HL-60 (cell line): ENCODE measurements at places on chromosomes 7 and 10.

DNA sequence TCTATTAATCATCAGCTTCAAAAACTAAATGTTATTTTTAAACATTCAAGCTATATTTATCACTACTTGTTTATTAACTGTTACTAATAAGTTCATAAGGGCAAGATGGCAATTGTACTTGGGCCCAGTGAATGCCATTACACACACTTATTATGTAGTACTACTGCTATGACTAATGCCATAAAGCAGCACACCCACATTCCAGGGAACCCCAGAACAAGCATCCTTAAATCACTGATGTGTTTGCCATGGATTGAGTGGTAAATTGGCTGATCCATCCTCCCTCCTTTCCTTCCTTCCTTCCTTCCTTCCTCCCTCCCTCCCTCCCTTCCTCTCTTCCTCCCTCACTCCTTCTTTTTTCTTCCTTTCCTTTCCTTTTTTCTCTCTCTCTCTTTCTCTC is 37.4 kb upstream of the RSU1 start:
- no peak for DNase-seq

GRCh38 chr7:92246360-92247101 is 757 bp downstream of the ANKIB1 start:
- no peak for DNase-seq

GRCh38 chr7:52936750-52937149 is 98.7 kb upstream of the POM121L12 start:
- DNase-seq: no peak

- DNase-seq: no peak
Observed at GRCh38 chr7:40772096-40772495, 637.3 kb downstream of the SUGCT start.

DNA sequence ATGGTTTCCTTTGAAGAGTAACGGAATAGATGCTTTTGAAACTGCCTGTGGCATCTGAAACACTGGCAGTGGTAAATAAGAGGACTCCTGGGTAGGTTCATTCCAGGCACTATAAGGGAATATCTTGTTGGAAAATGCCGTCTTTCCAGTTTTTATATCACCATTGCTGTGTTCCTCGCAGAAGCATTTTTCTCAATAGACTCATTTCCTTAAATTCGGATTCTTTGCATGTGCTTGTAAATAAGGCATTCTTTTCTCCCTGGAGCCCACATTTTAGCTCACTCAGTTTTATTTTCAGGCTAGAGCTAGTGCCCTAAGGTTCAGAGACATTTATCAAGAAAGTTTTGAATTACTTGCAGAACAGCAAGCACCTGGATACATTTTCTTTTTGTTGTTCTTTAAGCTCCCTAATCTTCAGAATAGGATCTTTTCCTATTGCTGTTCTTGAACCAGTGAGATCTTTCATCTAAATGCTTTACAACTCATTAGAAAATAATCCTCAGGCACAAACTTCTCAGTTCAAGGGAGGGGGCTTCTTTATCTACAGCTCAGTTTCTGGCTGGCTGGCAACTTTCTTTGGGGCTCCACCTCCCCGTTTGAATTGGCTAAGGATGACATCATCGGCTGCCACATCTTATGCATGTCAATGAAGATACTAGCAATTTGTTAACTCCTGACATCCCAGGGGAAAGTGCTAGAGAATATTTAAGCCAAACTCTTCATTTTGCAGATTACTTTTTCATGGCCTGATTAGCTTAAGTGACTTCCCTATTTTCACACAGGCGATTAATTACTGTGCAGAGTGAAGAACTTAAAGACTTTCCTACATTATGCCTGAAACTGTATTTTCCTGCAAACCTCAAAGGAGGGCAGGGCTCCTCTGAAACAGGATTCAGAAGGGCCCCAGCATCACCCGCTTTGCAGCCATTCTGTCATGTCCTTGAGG is 133.7 kb upstream of the RSU1 start:
- DNase-seq: no peak

- no peak for DNase-seq
Observed at GRCh38 chr10:33382921-33383713, 48.6 kb upstream of the NRP1 start.

DNA sequence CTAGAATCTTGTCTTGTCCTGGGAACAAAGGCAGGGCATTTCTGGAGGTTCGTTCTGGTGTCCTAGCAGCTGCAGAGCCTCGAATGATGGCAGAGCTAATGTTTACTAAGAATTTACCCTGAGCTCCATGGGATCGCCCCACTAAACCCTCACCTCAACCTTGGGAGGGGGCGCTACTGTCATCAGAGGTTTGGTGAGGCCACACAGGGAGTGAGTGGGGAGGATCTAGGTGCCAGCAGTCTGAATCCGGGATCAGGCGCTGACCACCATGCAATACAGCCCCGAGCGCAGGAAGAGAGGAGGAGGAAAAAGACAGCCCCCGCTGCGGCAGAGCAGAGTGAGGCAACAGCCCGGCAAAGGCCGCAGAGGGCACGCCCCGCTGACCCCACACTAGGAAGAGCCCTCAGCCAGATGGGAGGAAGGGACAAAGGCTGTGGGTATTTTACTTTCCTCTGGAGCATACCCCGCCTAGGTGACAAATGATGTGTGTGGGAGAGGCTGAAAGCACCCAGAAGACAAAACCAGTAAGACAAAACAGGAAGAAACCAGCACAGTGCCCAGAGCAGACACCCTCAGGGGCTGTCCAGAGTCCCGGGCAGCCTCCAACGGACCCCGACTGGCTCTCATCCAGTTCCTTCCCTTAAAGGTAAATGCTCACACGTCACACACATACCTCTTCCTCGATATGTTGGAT is 103.5 kb downstream of the FAM53B start:
- DNase-seq: peak; percentile 81

- no peak for DNase-seq
Observed at GRCh38 chr10:122051609-122052385, 62.8 kb downstream of the TACC2 start.

GRCh38 chr10:35184527-35185171 is 58.0 kb downstream of the CREM start:
- no peak for DNase-seq

GRCh38 chr7:112487457-112488263 is 6.9 kb downstream of the LSMEM1 start:
- DNase-seq: no peak

DNA sequence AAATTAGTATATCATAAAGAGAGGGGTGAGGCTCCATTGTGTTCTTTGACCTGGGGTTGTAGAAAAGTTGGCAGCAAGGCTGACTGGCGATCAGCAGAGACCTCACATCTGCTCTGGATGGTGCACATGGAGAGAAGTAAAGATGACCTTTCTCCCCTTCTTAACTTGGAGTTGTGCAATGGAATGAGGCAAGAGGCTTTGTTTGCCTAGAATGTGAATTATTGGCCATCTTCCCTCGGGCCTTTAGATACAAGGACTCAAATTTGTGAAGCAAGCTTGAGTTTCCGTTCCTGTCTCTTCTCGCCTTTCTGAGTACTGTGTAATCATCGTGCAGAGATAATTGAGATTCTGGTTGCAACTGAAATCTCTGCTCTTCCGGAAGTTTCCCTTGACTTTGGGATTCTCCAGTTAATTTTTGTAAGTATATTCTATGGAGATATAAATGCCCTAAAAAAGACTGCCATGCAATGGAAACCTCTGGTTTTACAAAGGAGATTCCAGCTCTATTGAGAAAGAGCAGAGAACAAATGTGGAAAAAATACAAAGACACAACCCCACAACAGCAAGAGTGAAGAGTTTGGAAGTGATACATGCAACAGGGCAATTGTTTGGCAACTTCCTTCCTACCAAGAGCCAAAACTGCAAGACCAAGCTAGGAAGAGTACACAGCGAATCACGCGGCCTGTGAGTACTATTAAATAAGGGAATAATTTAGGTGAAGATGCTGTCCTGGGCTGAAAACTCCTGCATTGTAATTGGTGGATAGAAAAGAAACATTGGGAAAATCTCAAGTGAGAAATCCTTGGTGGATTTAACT is 542.3 kb upstream of the NRP1 start:
- DNase-seq: peak; percentile 8

DNA sequence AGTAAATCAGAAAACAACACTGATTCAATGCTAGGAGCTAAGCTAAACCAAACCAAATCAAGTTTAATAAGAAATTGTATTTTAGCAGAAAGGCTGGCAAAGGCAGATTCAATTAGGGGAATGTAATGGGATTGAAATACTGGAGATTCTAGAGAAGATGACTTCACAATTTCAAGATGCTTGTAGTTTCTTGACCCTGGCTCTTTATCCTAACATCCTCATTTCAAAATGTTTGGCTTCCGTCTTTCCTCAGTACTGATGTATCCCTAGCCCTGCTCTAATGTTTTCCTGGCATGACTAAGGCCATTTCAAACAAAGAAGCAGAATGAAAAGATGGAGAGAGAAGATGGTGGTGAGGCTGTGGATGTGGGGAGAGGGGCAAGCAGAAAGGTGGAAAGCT is 2.7 kb upstream of the JCAD start:
- no peak for DNase-seq

- no peak for DNase-seq
Observed at GRCh38 chr7:36372156-36372555, 17.5 kb upstream of the ANLN start.

DNA sequence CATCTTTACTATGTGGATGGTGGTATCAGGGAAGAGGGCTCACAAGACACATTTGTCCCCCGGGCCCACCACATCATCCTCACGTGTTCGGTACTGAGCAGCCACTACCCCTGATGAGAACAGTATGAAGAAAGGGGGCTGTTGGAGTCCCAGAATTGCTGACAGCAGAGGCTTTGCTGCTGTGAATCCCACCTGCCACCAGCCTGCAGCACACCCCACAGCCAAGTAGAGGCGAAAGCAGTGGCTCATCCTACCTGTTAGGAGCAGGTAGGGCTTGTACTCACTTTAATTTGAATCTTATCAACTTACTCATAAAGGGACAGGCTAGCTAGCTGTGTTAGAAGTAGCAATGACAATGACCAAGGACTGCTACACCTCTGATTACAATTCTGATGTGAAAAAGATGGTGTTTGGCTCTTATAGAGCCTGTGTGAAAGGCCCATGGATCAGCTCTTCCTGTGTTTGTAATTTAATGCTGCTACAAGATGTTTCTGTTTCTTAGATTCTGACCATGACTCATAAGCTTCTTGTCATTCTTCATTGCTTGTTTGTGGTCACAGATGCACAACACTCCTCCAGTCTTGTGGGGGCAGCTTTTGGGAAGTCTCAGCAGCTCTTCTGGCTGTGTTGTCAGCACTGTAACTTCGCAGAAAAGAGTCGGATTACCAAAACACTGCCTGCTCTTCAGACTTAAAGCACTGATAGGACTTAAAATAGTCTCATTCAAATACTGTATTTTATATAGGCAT is 9.1 kb upstream of the CSGALNACT2 start:
- DNase-seq: peak; percentile 79

DNA sequence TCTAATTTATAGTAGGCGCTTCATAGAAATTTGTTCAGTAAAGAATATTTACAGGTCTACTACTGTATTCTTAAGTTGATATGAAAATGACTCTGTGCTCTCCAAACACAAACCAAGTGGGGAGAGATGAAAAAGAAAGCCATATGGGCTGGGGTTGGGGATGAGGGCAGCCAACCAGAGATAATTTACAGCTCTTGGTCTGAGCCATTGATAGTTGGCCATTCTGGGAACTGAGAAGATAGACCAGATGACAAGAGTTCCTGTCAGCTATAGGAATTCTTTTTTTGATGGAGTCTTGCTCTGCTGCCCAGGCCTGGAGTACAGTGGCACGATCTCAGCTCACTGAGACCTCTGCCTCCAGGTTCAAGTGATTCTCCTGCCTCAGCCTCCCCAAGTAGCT is 57.4 kb downstream of the LAMB4 start:
- DNase-seq: no peak

- no peak for DNase-seq
Observed at GRCh38 chr10:22560096-22560912, 154.1 kb downstream of the PIP4K2A start.

GRCh38 chr10:48257407-48257961 is 17.0 kb downstream of the FRMPD2 start:
- no peak for DNase-seq

DNA sequence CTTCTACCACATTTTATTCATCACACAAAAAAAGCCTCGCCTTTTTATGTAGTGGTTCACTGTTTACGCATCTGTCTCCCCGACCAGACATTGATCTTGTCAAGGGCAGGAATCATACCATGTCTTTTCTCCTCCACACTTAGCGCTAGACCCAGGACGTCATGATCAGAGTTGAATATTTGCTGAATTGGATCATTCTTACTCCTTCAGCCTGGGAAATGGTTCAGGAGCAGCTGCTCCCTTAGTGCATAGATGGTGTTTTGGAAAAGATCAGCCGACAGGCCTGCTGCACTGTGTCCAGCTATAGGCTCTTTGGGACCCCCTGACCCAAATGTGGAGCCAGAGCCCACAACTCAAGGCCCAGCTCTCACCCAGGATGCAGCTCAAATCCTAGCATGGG is 249.1 kb upstream of the TMEM72 start:
- no peak for DNase-seq

DNA sequence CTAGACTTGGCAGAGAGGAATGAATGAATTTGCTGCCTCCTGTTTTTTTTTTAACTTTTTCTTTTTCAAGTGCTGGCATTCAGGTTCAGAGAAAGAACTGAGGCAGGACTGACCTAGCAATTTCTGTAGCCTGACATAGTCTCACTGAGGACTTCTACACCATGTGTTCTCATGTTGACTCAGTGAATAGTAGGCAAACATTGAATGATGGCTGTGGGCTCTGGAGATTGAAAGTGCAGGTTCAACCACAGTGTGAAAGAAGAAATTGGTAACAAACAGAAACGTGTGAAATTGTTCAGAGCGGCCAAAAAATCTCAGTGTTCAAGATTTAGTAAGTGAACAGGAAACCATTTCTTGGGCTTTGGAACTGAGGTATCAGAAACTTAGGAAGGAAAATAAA is 322.4 kb upstream of the GHITM start:
- no peak for DNase-seq

DNA sequence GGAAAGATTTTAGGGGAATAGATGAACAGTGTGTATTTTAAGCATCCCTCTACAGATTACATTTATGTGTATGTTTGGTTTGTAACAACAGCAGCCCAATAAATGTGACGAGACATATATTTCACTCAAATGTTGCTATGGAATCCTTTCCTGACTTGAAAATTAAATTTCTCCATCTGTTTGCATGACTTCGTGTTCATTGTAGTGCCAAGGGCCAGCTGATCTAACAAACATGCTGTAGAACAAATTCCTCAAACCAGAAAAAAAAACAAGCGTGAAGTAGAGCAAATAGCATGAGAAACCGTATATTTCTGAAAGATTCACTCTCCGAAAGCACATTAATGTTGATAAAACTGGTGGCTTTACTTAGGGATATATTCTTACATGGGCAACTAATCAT is 87.8 kb downstream of the NRCAM start:
- no peak for DNase-seq

GRCh38 chr7:129949292-129950133 is 3.2 kb downstream of the UBE2H start:
- DNase-seq: no peak
